BJ (cell line): ENCODE measurements at places on chromosomes 5 and 9.

DNA sequence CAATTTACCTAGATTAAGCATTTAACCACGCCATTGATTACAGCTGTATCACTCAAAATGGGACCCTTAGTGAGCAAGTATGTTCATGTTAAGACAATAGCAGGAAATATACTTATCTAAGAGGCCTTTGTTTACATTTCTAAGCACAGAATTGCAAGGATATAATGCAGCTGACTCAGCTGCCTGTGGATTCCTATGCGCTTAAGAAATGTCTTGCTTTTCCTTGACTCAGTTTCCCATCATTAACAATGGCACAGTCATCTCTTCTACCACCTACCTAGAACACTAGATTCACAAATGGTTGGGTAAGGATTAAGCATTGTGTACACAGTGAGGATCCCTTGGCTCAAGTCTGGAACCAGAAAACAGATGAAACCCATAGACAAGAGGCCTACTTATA is 163.8 kb downstream of the TSSK1B start:
- DNase-seq: no peak

DNA sequence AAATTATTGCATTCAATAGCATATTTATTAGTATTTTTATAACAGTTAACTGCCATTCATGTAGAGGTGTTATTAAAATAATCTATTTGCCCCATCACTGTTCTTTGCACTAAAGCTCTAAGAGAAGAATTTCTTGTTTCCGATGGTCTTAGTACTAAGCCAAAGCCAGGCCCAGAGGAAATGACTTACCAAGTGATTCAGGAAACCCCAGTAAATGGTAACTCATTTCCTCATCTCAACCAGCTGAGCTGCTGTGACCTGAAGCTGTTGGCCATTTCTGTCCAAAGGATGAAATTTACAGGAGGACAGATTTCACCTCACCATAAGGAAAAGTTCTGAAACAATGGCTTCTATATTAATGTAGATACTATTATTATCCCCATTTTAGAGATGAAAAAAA is 117.0 kb downstream of the PIK3R1 start:
- no peak for DNase-seq

DNA sequence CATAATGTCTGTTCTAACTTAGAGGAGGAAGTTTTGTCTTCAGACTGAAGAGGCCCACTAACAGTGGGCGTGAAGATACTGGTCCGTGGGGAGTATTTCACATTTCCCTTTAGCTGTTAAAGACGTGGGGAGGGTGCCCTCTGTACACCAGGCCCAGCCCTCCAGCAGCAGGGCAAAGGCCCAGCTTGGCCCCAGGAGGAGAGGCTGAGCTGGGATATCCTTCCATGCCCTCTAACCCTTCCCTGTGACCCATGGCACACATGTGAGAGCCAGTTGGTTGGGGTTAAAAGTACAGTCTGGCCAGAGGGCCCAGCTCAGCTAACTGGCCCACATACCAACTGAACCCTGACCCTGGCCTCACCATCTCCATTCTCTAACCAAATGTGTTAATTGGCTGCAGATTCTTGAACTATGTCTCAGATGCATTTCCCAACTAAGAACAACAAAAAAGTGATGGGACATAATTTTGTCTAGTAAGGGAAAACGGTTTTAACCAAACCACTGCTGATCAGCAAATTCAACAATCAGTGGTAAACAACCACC is 74.4 kb downstream of the LHFPL2 start:
- no peak for DNase-seq

DNA sequence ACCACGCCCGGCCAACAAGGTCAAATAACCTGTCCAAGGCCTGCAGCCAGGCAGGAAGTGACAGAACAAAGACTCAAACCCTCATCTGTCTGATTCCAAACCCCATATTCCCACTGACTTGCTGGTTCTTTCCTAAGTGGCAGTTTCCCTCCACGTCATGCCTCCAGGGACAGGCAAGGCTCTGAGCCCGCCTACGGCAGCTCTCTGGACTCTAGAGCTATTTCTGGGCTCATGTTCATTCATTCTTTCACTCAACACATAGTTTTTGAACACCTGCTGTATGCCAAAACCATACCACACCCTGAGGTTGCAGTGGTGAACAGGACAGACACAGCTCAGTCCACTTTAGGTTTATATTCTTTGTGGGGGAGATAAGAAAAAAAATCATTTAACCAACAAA is 5.2 kb upstream of the FBP1 start:
- no peak for DNase-seq

DNA sequence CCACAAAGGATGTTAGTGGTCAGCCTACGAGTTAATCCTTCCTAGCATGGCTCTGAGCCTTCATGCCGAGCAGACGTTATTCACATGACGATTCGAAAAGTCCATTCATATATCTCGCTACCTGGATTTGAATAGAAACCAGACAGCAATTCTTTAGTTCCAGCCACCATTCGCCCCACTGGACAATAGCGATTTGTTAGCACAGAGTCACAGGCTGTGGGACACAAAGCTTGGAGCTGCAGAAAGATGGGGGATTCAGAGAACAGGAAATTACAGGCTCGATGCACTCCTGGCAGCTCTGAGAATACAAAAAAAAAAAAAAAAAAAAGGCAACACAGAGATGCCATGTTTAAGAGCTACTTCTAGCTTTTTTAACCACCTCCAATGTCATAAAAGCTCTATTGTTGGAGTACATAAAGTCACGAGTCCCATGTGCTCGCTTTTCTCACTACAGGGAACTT is 110.7 kb downstream of the NR6A1 start:
- no peak for DNase-seq

DNA sequence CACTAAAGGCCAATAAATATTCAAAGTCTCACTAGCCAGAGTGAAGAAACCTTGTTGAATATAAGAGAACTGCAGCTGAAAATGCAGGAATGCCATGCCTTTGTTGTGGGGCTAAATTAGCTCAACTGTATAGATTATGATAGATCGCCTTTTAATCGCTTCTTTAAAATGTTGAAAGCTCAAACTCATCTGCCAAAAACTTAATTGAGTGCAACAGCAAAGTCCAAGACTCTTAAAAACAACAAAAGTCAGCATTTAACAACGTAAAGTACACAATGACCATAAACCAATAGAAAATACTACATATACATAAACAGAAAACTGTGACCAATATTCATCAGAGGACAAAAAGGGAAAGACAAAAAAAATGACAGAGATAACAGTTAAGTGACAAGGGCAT is 585.0 kb upstream of the CDH6 start:
- DNase-seq: no peak
